ENCODE measurements at places on chromosomes 4 and X. TPM values are rescaled to one million over a fixed set of nuclear protein-coding genes. Genes with fewer than 3 reads are reported as not detected.

DNA sequence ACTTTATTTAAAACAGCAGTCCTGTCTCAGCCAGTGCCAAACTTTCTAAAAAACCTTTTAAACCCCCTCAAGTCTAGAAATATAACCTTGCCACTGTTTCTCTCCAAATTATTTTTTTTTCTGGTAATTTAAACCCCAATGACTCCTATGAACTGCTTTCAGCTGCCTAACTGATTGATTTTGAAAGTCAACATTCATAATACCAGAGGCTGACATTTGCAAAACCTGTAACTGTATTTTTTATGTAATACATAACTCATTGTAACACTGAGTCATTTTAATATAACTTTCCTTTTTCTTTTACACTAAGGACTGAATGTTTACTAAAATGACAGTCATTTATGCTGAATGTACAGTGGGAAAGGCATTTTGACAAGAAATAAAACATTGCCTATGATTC lies 19.1 kb upstream of the EGFL6 start:
- no peak for DNase-seq

- no peak for DNase-seq
These were observed 486.6 kb downstream of the FAT4 start for GRCh38 chr4:125801373-125801772.

GRCh38 chrX:68931345-68931744 lies 102.5 kb downstream of the EFNB1 start:
- DNase-seq: no peak

DNA sequence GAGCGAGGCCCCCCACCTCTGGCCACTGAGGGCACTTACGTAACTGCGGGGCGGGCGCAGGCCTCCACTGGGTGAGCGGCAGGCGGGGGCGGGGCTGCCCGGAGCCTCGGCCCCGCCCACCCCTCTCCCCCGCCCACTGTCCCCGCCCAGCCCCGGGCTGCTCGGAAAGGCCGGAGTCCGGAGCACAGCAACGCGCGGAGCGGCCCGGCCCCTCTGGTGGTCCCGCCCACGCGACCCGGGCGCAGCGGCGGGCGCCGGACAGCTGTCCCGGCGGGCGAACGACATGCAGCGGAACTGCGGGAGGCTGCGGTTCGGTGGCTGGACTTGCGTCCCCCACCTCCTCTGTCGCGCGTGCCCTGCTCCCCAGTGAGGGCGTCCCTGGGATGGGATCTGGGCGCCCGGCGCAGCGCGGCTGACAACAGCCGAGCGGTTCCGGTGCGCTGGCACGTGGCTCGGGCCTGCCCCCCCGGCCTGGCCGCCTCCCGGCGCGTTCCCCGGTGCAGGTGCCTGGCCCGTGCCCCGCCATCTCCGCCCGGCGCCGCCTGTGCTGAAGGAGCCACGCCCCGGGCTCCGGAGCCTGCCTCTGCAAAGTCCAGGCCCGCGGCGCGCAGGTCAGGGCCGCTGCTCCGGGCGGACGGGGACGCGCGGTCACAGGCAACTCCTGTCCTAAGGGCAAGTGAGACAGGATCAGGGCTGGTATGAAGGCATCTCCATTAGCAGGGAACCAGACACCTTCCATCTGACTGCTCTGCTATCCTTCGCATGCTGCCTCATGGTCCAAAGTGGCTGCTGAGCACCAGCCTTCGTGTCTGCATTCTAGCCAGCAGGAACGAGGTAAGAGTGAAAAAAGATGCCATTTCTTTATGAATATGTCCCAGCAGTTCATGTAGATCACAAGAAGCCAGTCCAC lies 21.8 kb upstream of the JAKMIP1 start:
- peak; percentile 29 for DNase-seq

Gene REPS2
- total RNA-seq: 4.5 TPM

GRCh38 chr4:98125585-98125984 lies 17.7 kb downstream of the STPG2 start:
- no peak for DNase-seq

Gene HSFX4
- total RNA-seq: not detected

DNA sequence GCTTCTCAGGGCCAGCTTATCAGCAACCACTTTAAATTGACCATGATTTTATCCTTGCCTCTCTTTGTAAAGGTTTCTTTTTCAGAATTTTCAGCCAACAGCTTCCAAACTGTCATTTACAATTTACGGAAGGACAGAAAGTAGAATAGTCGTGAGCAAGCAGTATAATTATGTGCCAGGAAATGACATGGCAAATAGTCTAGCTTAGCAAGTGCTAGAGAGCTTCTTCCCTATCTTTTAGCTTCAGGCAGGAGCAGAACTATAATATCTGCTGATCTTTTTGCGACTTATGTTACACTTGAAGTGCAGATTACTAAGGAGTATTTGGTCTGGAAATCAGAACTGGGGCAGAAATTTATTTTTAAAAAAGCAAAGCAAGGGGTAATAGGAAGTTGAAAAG lies 123.0 kb upstream of the AP1S2 start:
- no peak for DNase-seq

- no peak for DNase-seq
These were observed 172.7 kb upstream of the MED14 start for GRCh38 chrX:40908026-40908425.

DNA sequence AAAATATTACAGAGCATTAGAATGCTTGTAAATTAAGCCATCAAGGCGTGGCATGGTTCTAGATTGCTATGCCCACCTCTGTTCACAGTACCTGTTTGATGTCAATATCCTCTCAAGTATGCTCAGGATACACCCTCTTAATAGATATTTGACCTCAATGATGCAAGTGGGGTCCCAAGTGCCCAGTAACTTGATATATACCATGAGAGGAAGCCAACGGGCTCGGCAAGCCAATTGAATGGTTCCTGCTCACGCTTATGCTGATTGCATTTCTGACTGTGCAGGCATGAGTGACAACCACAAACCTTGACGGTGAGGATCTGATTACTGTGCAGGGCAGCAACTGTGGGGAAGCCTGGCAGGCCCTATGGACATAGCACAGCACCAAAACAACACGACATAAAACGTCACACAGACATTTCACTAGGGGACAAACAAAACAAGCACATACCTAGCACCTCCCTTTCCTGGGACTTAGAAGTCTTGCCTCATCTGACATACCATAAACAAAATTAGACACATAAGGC lies 179.1 kb upstream of the ETNPPL start:
- DNase-seq: no peak

- no peak for DNase-seq
These were observed 161.4 kb upstream of the PACRGL start for GRCh38 chr4:20538905-20539304.

Gene PKD2
- 10.1 TPM for total RNA-seq

GRCh38 chr4:154506253-154506652 lies 14.7 kb upstream of the DCHS2 start:
- peak; percentile 13 for DNase-seq
